ENCODE measurements at places on chromosomes 13 and 19. TPM values are rescaled to one million over a fixed set of nuclear protein-coding genes. Genes with fewer than 3 reads are reported as not detected.

The FAM124A gene
- total RNA-seq: 0.07 TPM

The SHANK1 gene
- not detected for total RNA-seq

The FFAR2 gene
- total RNA-seq: not detected

The LHB gene
- total RNA-seq: not detected

The ONECUT3 gene
- total RNA-seq: not detected

The SPACA7 gene
- not detected for total RNA-seq

The POLR1D gene
- 191 TPM for total RNA-seq

The UGGT2 gene
- total RNA-seq: not detected

The ZNF701 gene
- 21.1 TPM for total RNA-seq

The TMEM221 gene
- not detected for total RNA-seq

The CDK8 gene
- 19.7 TPM for total RNA-seq

The CD70 gene
- 24.6 TPM for total RNA-seq

The PEAK3 gene
- total RNA-seq: not detected

The PCDH20 gene
- not detected for total RNA-seq

The KLK12 gene
- not detected for total RNA-seq

The FLT1 gene
- total RNA-seq: 7.7 TPM

The CYP4F8 gene
- total RNA-seq: not detected

The CEACAM19 gene
- 1.3 TPM for total RNA-seq

The MCEMP1 gene
- total RNA-seq: not detected

The SLC46A3 gene
- total RNA-seq: 3.4 TPM

The ZNF714 gene
- 11.6 TPM for total RNA-seq

The IZUMO2 gene
- not detected for total RNA-seq

The F2RL3 gene
- total RNA-seq: not detected

The OSCAR gene
- 0.68 TPM for total RNA-seq

The FPR1 gene
- not detected for total RNA-seq

The ZNF835 gene
- total RNA-seq: 3.0 TPM

The UBE2L5 gene
- not detected for total RNA-seq

The KIR2DL1 gene
- not detected for total RNA-seq

The MPHOSPH8 gene
- 27.4 TPM for total RNA-seq

The CEACAM16 gene
- total RNA-seq: not detected

The TINCR gene
- total RNA-seq: 0.50 TPM

The JAK3 gene
- total RNA-seq: 126 TPM

The ZNF808 gene
- 32.4 TPM for total RNA-seq

The FAM216B gene
- not detected for total RNA-seq

The SH2D3A gene
- 20.9 TPM for total RNA-seq

The SPC24 gene
- total RNA-seq: 70.9 TPM

The RPS28 gene
- 2,450 TPM for total RNA-seq

The PALM3 gene
- total RNA-seq: not detected

The CYP4F12 gene
- not detected for total RNA-seq

The TEX26 gene
- not detected for total RNA-seq

The KISS1R gene
- 14.0 TPM for total RNA-seq

The CRB3 gene
- total RNA-seq: 0.70 TPM

The APOC1 gene
- 2.5 TPM for total RNA-seq
